ENCODE measurements at places on chromosomes 3 and 15. TPM values are rescaled to one million over a fixed set of nuclear protein-coding genes. Genes with fewer than 3 reads are reported as not detected.

DNA sequence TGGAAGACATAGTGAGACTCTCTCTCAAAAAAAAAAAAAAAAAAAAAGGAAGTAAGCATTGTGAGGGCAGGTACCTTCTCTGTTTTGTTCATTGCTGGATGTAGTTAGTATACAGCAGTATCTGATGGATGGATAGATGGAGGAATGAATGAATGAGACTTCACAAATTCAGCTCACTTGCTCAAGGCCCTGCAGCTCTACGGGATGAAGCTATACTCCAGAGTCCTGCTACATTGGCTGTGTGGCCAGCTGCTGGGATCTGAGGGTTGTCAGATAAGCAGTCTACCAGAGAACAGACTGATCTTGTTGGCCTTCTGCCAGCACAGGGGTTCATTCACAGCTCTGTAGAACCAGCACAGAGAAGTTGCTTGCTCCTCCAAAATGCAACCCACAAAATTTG lies 35.0 kb downstream of the MLH1 start:
- no peak for DNase-seq

GRCh38 chr15:25185791-25186190 lies 231.0 kb downstream of the SNRPN start:
- DNase-seq = no peak

DNA sequence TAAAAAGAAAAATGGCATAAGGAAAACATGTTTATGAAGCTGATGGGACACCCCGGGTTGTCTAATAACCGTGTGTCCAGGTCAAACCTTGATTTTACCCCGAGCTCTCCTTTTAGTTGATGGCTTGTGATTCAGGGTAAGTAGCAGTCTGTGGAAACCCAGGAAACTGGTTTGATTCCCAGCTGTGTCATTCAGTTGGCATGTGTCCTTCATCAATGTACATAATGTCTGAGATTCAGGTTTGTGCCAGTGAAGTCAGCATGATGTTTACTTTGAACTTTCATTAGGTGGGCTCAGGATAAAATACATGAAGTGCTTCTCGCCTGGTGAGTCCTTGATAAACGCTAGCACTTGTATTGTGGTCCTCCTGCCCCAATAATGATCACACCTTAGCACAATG lies 4.3 kb upstream of the COPG1 start:
- DNase-seq = no peak

DNA sequence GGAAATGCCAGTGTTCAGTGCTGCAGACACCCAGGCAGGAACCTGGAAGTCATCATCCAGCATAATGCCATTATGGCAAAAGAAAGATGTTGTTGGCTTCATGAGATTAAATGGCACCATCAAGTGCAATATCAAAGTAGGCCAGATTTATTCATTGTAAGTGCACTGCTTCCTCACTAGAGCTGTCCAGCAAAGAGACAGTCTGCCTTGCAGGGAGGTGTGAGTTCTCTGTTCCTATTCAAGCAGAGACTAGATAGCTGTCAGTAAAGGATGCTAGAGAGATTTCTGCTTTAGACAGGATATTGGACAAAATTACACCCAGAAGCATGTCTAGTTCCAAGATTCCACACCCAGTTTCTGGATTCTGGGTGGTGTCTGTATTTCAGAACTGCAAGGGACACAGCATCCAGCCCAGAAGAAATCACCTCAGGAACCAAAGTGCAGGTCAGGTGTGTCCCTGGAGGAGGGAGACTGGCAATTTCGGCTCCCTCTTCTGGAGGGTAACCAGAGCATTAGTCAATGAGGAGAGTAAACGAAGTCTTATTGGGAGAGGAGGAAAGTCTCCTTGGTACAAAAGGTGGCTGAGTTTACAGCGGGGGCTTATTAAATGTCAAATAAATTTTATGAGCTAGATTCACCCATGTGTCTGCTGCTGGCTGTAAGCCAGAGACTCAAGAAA lies 377.3 kb downstream of the EPHB1 start:
- no peak for DNase-seq

DNA sequence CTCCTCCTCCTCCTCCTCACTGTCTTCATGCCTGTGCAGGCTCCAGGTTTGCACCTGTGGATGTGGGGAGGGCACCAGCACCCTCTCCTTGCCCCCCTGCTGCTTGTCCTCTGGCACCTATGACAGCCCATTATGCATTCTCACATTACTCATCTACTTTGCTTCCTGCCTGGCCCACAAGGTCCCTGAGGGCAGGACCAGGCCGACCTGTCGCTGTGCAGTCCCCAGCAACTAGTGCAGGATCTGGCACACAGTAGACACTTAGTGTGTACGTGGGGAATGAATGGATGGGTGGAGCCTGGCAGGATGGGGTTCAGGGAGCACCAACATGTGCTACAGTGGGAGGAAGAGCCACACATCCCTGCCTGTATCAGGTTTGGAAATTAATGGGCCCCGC lies 58.3 kb upstream of the TMEM115 start:
- DNase-seq = no peak

DNA sequence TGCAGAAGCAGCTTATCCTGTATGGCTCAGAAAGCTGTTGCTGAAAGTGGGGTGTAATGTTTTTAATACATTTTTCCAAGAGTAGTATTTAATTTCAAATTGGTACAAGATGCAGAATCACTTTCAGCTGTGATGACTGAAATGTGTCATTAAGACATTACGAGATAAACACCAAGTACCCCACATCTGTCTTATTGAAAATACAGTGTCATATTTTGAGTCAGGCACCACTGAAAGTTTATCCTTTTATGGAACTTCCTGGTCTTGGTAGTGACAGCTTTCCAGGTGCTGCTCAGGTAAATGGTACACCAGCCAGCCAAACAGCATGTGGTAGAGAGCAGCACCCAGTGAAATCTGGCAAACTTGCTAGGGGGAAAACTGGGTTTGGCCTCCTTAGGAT lies 16.9 kb downstream of the ASTE1 start:
- DNase-seq = no peak

GRCh38 chr3:43176666-43177065 lies 70.8 kb upstream of the POMGNT2 start:
- DNase-seq = no peak

DNA sequence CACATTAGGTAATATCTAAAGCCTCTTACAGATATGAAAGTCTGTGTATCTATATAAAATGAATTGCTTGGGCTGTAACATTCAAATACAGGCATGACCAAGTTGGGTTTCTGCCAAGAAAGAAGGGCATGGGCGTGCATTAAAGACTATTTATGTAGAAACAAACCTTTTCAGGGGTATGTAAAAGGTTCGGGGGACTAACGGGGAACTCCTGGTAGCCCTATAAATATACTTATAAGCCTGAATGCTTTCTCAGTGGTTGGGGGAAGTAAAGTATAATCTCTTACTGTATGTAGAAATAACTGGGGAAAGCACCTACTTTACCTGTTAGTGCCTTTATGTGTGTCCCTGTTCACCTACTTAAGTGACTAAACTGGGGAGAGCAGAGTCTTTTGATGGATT lies 154.5 kb upstream of the TBL1XR1 start:
- DNase-seq = no peak

- DNase-seq = no peak
These were observed 233.5 kb downstream of the ADAMTSL3 start for GRCh38 chr15:83887404-83887803.

DNA sequence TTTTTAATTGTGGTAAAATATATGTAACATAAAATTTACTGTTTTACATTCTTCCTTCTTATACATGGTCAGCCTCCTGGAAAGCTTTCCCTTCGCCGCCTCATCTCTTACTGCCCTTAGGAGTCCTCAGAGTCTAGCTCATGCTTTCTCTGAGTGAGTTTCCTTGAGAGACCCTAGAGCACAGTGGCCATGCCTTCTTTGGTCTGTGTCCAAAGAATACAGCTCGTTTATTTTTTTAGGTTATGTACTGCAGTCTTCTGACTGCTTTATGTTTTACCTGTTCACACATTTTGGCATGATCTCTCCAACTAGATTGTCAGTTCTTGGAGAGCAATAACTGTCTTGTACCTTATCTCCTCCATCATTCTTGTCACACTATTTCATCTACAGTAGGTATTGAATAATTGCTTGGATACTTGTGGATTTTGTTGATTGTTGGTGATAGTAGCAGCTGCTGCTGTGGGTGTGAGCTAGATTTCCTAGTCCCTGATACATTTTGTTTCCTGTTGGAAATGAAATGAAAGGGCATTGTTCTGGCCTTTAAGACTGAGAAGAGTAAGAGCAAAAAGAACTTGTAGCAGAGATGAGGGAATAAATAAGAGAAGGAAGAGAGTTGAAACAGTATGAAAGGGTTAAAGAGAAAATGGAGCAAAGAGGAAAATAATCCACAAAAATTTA lies 10.9 kb downstream of the ARIH2 start:
- DNase-seq = no peak

DNA sequence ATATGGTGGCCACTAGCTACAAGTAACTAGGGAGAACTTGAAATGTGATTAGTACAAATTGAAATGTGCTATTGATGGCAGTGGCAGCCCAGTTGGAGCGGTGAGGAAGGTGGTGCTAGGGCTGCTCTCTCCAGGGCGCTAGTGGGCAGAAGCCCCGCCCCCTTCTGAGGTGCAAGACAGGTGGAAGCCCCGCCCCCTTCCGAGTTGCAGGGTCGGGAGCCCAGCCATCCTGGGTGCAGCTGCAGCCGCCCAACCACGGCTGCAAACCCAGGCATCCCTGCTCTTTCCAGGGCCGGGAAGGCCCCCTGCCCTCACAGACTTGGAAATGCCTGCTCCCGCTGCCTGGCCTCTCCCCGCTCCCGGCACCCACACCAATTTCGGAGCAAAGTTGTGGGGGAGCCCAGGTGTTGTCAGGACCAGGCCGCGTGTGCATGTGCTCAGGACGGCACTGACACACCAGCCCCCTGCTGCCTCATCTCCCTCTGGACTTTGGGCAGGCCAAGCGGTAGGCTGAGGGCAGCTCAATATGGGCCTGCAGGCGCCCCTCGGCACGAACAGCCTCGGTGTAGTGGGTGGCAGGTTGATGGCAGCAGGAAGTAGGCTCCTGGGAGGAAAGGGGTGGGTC lies 10.0 kb downstream of the ATR start:
- no peak for DNase-seq

DNA sequence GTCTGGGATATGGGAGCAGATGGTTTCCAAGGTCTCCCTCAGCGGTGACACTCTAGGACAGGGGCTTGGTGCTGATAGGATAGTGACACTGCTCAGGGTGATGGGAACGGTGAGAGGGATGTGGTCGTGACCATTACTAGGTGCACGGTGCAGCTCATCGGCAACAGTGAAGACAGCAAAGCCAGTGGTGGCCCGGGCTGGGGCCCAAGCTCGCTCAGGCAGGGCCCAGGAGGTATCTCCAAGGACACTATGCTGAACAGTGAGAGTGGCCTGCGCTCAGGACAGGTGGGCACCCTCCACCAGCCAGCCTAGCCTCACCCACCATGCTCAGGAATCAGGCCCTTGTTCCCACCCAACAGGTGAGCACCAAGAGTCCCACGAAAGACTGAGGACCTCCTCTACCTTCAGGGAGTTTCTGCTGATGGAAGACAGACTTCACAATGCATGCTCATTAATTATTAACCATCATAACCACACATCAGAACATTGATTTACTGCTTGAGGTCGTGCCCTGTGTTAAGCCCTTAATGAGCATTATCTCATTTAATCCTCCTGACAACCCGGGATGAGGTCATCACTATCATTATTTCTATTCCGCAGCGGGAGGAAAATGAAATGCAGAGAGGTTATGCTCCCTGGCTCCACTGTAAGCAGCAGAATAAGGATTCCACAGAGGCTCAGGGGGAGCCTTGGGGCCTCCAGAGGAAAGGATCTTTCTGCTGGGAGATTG lies 269.4 kb downstream of the UACA start:
- DNase-seq = no peak

DNA sequence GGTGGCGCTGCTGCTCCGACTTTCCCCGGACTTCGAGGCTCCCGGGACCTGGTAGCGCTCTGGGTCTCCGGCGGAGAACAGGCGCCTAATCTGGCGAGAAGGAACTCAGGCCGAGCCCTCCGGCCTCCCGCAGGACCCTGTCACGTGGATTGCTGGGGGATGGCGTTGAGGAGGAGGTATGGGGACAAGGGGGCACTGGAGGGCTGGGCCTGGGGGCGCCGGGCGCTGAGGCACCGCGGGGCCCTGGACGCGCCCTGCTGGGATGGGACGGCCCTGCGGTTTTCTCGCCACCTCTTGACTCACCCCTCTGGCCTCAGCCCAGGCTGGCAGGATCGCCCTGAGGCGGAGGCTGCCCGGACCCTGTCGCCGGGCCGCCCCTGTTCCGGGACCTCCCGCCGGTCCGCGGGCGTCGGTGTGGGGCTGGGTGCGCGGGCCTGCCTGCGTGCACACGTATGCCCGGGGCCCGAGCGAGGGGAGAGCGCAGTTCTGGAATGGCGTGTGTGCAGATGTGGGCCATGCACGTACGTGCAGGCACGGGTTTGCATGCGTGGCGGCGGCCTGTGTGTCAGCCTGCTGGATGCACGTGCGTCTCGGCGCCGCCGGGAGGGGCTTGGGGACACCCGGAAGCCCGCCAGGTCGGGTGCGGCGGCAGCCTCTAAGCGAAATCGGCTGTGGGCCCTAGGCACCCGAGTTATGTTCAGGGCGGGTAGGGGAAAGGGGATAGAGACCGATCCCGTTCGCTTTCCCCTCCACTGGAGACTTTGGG lies 752 bp downstream of the C15orf39 start:
- peak; percentile 94 for DNase-seq

GRCh38 chr15:60464836-60465630 lies 13.9 kb downstream of the ICE2 start:
- no peak for DNase-seq

DNA sequence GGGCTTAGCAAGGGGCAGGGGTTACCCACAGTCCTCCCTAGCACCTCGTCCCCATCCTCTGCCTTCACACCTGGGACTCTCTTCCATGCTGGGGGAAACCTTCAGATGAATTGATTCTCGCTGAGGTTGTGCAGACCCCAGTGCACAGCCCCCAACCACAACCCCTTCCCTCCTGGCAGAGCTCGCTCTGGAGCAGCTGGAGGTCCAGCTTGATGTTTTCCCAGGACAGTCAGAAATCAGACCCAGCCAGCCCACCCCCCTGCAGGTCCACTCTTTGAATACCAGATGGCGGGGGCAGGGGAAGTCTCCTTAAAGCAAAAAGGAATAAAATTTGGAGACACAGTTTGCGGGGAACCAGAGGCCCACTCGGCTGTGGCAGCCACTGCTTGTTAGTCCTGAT lies 234.4 kb downstream of the XXYLT1 start:
- no peak for DNase-seq

DNA sequence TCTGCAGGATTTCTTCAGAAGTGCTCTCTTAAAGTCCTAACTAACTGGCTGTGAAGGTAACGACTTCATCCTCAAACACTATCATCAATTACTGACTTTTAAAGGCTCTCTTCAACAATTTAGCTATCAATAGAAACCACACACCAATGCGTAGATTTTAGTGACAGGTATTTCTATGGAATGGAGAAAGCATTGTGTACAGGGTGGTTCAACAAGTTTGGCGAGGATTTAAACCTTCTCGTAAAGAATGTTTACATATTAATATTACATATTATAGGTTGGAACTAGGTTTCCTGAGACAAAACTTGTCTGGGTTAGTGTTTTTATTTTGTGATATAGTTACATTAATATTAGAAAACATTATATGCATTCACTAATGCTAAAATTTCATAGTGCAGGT lies 233.6 kb downstream of the CHL1 start:
- no peak for DNase-seq

- no peak for DNase-seq
These were observed 47.4 kb upstream of the CRTC3 start for GRCh38 chr15:90482124-90483011.

Gene CCR2
- total RNA-seq = 3.3 TPM

Gene ASB14
- total RNA-seq = not detected

Gene GP5
- total RNA-seq = not detected
